Left ventricle myocardium superior (tissue), 1 donor: ENCODE measurements at places on chromosomes 7 and 10. TPM values are rescaled to one million over a fixed set of nuclear protein-coding genes. Genes with fewer than 3 reads are reported as not detected.

Gene GRIFIN
- not detected for total RNA-seq

Gene SBDS
- 208 TPM for total RNA-seq

Gene ACBD7
- not detected for total RNA-seq

Gene HKDC1
- total RNA-seq: not detected

Gene RBM20
- total RNA-seq: 114 TPM

Gene C10orf53
- not detected for total RNA-seq

Gene SPDYE2B
- not detected for total RNA-seq

Gene SLC16A12
- 1.1 TPM for total RNA-seq

Gene ACSM6
- total RNA-seq: not detected

Gene CCDC172
- not detected for total RNA-seq
